ENCODE measurements at places on chromosomes 3 and 15. TPM values are rescaled to one million over a fixed set of nuclear protein-coding genes. Genes with fewer than 3 reads are reported as not detected.

The PTX3 gene
- 35.6 TPM for total RNA-seq

GRCh38 chr3:131110087-131110486, 83.4 kb downstream of the NEK11 start:
- DNase-seq, result no peak

DNA sequence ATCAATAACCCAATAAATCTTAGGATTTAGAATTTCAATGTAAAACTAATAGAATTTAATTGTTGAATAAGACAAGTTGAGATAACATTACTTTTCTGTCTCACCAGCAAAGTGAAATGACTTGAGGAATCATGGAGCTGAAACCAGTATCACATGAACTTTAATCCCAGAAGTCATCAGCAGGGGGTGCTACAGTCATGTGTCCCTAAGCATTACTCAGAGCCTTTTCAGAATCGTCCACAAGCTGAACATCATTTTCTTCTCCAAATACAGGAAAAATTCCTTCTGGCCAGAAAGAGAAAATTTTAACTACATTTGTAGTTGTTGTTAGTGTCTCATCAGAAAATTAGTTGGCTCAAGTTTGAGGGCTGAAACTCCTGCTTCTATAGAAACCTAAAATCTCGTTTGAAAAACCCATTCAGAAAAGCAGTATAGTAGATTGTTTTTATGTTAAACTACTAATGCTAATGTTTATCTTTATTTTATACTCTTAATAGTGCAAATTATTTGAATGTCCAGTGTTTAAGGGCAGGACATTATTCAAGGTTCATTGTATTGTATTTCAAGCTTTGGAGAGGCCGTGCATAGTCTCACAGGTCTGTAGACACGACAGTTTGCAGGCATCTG, 384.1 kb downstream of the PLOD2 start:
- no peak for DNase-seq

The PCLAF gene
- 16.6 TPM for total RNA-seq

DNA sequence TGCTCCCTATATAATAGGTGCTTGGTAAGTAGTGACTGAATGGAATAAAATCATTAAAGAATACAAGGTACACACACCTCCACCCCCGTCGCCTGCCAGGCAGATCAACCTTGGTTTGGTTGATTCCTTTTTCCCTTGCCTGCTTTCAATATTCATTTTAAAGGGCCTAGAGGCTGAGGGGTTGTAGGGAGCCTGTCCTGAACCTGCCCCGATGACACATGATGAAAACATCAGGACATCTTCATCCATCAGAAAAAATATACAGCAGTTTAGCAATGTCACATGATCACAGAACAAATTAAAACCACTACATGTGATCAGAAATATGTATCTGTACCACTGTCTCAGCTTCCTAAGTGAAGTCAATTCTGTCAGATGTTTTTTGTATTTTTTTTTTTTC, 588.9 kb downstream of the FOXP1 start:
- DNase-seq, result no peak

The IL17RC gene
- 30.2 TPM for total RNA-seq

- DNase-seq, result no peak
Observed at GRCh38 chr3:46351646-46352045, 2.3 kb upstream of the CCR2 start.

DNA sequence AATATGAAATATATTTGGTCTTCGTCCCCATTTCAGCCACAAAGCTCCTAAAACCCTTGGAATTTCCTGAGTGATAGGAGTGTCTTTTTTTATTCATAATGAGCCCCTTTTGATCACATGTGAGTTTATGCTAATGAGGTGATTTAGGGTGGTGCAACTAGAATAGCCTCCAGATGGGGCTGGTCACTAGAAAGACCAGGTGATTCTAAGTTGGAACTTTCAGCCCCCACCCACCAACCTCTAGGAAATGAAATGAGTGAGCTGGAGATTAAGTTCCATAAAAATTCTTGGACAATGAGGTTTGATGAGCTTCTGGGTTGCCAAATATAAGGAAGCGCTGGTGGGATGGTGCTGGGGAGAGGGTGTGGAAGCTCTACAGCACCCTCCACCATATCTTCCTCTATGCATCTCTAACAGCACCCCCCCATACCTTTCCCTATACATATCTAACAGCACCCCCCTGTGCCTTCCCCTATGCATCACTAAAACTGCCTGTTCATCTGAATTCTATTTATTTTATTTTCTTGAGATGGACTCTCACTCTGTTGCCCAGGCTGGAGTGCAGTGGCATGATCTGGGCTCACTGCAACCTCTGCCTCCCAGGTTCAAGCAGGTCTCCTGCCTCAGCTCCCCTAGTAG, 2.1 kb upstream of the SMCO1 start:
- no peak for DNase-seq

The KLHDC8B gene
- total RNA-seq, result 55.5 TPM

GRCh38 chr3:33724256-33724655, 6.2 kb upstream of the CLASP2 start:
- DNase-seq, result no peak

The ERICH6 gene
- total RNA-seq, result 0.68 TPM

DNA sequence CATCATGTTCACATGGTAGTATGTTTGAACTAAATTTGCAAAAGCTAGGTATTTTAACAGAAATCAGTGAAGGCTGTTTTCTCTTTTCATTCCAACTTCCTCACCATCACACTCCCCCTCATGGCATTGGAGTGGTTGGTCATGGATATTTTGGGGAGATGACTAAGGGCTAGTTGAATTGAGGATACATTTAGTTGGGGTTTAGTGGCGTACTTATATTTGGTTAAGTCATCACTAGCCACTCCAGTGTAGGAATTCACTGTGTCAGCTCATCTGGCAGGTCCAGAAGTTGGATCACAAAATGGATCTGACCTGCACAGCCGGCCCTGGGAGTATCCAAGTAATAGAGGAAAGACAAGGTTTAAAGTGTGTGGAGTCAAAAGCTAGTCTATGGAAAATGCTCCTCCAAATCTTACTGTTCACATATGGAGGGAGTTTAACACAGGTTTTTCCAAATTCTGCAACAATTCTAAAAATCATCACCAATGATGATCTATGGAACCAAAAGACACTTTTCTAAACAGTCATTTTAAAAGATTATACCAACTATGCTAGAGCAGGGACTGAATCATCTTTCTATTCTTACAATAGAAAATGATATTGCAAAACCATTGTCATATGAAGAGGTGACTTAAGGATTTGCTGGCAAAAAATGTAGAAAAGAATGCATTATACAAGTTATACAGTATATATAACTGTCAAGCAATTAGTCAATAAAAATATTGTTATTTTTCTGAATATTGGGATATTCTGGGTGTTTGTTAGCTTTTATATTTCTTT, 247.8 kb upstream of the PEX5L start:
- no peak for DNase-seq

- no peak for DNase-seq
Observed at GRCh38 chr3:178310949-178311348, 225.3 kb upstream of the KCNMB2 start.

The TGM4 gene
- 0.09 TPM for total RNA-seq

- no peak for DNase-seq
Observed at GRCh38 chr3:134339331-134339730, 34.9 kb downstream of the AMOTL2 start.

The CACNA2D2 gene
- 9.9 TPM for total RNA-seq

DNA sequence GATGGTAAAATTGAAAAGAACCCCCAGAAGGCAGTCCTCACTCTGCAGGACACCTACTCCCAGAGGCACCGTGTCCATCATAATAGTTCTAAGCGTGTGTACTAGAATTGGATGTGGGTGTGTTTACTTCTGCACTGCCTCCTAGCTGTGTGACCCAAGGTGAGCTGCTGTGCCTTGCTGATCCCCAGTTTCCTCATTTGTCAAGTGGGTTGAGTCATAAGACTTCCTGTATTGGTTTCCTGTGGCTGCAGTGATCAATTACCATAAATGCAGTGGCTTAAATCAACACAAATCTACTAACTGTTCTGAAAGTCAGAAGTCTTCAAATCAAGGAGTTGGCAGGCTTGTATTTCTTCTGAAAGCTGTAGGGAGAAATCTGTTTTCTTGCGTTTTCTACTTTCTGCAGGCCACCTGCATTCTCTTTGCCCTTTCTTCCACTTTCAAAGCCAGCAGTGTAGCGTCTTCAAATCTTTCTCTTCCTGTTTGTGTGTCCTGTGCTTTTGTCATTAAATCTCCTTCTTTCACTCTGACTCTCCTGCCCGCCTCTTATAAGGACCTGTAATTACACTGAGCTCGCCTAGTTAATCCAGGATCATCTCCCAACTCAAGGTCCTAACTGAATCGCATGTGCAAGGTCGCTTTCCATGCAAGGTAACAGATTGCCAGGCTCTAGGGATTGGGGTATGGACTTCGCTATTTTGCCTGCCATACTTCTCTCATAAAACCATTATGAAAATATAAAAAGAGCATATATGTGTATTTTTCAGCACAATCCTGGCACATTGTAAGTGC, 59.0 kb downstream of the RORA start:
- DNase-seq, result no peak

DNA sequence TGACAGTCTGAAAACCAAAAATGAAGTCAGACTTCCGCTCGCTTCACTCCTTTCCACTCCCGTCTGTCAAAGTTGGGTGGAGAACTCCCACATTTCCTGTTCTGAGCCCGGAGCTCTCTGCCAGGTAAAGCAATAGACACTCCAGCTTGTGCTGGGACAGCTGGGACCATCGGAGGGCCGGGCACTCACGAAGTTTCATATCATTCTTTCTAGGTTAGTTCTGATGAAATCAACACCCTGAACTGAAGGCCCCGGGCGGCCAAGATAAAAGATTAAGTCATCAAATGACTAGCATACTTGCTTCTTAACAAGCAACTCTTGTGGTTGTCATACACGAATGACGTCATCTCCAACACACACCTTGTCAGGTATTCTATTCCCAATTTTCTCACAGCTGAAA, 42.1 kb downstream of the MAGI1 start:
- no peak for DNase-seq

The TFRC gene
- 123 TPM for total RNA-seq

The KCNMB2 gene
- 2.9 TPM for total RNA-seq

The CCDC39 gene
- total RNA-seq, result not detected

DNA sequence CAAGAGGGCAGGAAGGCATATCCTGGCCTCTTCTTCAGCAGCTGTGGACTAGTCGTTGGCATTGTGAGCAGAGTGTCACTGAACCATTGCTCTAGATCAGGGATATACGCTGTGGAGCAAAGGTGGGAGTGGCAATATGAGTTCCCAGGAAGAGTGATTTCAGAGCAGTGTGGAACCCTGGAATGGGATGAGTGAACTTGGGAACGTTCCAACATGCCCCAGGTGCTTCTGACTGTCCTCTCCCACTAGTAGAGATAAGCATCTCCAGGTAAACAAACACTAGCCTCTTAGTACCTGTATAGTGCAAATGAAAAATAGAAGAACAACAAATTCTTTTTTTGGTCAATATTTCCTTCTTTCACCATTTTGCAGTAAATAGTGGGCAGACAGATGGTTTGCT, 123.6 kb upstream of the VEPH1 start:
- no peak for DNase-seq

The ATXN7 gene
- total RNA-seq, result 28.7 TPM

DNA sequence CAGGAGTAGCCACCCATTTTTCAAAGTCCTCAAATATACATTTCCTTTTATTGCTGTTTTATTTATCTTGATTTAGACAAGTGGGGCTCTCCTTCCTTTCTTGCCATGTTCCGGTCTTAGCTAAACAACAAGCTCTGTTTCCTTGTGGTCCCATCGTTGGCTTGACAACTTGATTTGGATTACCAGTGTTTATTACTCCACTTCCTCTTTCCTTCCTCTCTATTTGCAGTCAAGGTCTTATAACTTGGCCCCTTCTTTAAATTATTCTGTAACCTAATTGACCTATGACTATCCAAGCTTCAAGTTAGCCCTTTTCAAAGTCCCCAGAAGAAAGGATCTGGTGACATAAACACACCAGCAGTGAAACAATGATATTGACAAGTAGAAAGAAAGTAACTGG, 130.6 kb upstream of the STT3B start:
- DNase-seq, result no peak

DNA sequence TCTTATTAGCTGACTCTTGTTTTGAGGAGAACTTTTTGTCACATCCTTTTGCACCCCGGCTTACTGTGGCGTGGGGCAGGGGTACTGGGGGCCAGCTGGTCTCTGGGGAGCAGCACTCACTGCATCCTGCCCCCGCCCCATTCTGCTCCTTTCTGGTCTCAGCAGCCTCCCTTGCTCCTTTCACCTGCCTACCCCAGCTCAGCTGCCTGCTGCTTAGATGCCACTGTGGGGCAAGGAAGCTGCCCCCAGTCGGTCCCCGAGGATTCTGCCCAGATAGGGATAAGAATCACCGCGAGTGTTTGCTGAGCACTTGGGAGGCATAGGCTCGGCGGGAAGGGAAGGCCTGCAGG, 32.0 kb downstream of the APBA2 start:
- no peak for DNase-seq

The LRRC34 gene
- total RNA-seq, result 5.3 TPM

GRCh38 chr15:43118829-43119228, 13.0 kb upstream of the UBR1 start:
- no peak for DNase-seq

The GCNT3 gene
- not detected for total RNA-seq

DNA sequence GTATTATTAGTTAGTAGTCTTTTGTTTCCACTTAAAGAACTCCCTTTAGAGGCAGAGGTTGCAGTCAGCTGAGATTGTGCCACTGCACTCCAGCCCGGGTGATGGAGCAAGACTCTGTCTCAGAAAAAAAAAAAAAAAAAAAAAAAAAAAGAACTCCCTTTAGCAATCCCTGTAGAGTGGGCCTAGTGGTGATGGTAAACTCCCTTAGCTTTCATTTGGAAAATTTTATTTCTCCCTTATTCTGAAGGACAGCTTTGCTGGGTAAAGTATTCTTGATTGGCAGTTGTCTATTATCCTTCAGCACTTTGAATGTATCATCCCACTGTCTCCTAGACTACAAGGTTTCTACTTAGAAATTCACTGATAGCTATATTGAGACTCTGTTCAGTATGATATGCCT, 46.0 kb downstream of the RPL39L start:
- DNase-seq, result no peak

DNA sequence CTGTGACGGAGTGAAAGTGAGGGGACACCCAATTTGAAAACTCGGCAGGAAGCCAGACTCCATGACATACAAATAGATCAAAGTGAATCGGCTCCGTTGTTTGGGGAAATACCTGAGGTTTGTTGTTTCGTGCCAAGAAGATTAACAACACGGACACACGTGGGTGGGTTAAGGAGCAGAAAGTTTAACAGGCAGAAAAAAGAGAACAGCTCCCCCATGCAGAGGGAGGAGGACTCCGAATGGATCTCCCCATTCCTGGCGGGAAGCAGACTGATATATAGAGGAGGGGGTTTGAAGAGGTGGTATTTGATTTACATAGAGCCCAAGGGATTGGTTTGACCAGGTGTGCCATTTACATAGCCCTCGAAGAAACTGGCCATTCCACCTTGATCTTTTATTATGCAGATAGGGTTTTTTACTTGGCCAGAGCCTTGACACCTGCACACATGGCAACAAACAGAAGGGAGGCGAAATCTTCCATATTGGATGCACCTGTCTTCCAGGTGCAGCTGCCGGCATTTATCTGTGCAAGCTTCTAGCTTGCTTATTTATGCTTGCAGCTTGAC, 4.8 kb upstream of the SACM1L start:
- DNase-seq, result no peak

The STRIT1 gene
- total RNA-seq, result not detected

GRCh38 chr3:172202797-172203196, 163.4 kb downstream of the FNDC3B start:
- no peak for DNase-seq

The CD80 gene
- total RNA-seq, result 0.18 TPM

Data from mesothelial cell of epicardium (in vitro differentiated cells).